ENCODE measurements at places on chromosomes 13 and 19. TPM values are rescaled to one million over a fixed set of nuclear protein-coding genes. Genes with fewer than 3 reads are reported as not detected.

Gene THSD8
- not detected for polyA plus RNA-seq

DNA sequence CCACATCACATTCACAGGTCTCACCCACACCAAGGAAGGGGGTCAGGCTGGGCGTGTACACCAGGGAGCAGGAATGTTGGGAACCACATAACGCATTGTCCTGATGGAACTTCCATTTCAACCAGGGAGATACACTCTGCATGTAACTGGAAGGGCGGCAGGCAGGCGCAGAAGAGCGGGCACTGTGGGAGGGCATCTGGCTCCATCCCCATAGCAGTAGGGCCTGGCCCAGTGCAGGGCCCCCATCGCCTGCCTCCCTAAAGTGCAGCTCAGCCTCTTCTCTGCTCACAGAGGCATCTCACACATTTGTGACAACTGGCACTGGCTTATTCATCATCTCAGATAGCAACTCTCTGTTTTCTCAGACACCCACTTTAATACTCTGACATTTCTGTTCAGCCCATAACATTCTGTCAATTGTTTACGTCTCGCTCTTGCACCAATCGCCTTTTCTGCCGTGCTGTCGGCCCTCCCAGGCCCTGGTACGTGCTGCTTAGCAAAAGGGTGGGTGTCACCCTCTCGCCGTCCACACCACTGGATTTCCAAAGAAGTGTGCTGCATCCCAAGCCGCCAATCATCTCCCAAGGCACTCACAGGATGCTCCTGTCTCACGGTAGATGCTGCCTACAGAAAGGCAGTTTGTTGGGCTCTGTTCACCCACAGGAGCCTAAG lies 353.3 kb upstream of the ZNF507 start:
- DNase-seq, result no peak

GRCh38 chr13:20037908-20038307 lies 79.4 kb downstream of the ZMYM2 start:
- DNase-seq, result no peak

DNA sequence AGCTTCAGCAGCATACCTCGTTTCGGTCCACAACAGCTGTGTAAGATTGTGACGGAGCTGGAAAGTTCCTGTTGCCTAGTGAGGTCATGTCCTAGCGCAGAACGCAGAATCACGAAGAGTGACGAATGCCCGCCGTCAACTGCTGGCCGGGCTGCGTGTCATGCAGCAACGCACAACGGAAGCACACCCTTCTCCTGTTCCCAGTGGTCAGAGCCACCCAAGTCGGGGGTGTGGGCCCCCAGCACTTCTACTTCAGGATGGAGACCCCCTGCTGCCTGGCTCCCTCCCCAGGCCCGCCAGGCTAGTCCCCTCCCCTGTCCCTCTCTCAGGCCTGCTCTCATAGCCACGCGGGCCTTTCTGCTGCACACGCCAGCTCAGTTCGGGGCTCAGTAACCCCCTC lies 25.9 kb downstream of the C2CD4C start:
- no peak for DNase-seq

Data from SK-N-SH (cell line).